ENCODE measurements at places on chromosomes 5 and 9.

DNA sequence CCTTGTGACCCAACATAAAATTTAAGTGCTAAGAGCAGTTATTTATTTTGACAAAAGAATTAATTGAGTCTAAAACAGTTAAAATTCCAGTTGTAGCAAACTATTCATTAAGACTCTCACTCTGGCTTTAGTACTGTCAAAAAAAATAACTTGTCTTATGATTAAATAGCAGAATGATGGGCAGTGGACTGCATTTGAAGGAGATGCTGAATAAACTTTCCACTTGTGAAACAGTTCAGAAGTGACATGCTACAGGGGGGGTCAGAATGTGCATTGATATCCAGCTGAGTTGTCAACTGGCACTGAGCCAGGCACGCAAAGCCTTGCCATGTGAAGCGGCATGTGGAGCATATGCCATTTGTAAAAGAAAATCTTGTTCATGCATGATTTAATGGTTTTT, 76.0 kb downstream of the FCHO2 start:
- no peak for DNase-seq

DNA sequence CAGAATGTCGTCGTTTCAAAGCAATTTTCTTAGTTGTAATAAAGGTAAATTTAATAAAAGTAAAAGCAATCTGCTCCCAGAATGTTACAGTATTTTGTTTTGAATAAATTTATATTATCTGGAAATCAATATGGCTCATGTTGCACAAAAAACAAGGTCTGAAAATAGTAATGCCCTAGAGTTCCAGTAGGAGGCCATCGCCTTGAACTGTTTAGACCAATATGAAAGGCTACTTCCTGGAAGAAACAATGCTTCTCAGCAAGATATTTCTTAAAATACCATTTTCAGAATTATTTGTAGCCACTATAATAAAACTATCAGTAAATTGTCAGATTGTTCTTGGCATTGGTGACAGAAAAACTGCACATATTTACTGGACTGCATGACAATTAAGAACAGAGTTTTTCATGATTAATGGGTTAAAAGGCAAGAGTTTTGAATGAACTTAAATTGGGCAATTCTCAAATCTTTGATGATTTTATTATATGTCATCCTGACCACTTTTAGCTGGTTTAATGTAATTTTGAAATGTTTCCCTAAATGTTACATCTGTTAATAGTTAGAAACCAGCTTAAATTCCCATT, 153.2 kb downstream of the COMMD10 start:
- DNase-seq, result no peak

- DNase-seq, result no peak
Observed at GRCh38 chr5:111927191-111927590, 170.2 kb upstream of the NREP start.

- DNase-seq, result no peak
Observed at GRCh38 chr9:112873773-112874405, 16.8 kb downstream of the SLC46A2 start.

- DNase-seq, result no peak
Observed at GRCh38 chr5:54146390-54146789, 164.0 kb downstream of the ARL15 start.

DNA sequence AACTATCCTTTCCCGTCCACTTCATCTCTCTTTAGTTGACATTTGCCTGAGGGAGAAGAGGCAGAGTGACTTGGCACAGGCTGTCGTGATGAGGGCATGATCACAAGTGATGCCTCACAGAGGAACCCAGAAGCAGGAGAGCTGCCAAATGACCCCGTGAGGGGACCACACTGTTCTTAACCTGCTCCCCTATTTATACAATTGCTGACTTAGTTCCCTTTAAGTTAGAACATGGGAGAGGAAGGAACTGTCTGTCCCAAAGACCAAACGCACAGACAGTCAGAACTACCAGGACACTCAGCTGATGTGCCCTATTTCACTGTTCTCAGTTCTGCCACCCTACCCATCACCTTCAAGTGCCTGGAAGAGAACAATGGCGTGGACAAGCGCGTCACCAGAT, 73.7 kb downstream of the SLC1A3 start:
- DNase-seq, result no peak

DNA sequence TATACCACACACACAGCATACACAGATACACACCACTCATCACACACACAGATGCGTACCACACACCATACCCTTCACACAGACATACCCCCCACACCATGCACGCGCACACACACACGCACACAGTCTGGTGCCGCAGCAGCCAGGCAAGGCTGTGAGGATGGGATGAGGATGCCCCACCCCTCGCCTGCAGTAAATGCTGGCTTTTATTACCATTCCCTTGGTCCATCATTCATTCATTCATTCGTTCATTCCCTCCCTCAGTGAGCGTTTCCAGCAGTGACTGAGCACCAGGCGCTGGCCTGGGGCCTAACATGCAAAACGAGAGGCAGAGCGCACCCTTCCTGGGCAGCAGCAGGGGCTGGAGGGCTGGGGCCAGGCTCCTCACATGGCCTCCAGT, 51.7 kb upstream of the FCN2 start:
- no peak for DNase-seq

DNA sequence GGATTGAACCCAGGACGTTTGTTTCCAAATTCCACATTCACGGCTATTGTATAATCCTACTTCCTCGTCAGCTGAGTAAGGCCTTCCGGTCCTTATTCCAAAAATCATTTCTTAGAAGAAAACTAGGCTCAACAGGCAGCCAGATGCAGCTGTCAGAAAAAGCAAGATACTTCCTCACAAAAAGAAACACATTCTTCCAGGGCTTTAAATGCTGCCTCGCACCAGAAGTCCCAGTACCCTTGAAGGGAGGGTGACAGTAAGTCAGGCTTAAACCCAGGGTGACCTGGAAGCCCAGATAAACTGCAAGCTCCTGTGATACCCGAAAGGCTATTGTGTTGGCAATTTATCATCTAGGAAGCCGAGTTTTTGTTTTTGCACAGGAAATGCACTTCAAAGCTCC, 414.0 kb downstream of the NFIB start:
- DNase-seq, result no peak

GRCh38 chr5:180083529-180084060, 12.0 kb upstream of the RNF130 start:
- DNase-seq, result no peak

DNA sequence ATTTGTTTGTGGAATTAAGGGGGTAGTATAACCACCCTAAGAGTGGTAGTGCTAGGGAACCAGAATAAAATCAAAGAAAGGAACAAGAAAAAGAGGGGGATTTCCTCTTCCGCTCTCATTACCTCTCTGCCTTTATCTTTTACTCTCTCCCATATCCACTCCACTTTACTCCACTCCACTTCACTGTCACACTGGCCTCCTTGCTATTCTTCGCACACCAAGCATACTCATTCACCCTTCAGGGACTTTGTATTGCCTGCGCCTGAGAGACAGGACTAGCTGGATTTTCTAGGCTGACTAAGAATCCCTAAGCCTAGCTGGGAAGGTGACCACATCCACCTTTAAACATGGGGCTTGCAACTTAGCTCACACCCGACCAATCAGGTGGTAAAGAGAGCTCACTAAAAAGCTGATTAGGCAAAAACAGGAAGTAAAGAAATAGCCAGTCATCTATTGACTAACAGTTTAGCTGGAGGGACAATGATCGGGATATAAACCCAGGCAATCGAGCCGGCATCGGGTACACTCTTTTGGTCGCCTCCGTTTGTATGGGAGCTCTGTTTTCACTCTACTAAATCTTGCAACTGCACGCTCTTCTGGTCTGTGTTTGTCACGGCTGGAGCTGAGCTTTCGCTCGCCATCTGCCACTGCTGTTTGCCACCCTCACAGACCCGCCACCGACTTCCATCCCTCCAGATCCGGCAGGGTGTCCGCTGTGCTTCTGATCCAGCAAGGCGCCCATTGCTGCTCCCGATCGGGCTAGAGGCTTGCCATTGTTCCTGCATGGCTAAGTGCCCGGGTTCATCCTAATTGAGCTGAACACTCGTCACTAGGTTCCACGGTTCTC, 121.8 kb downstream of the FAM170A start:
- no peak for DNase-seq

- DNase-seq, result no peak
Observed at GRCh38 chr9:74577956-74578355, 80.8 kb downstream of the RORB start.

DNA sequence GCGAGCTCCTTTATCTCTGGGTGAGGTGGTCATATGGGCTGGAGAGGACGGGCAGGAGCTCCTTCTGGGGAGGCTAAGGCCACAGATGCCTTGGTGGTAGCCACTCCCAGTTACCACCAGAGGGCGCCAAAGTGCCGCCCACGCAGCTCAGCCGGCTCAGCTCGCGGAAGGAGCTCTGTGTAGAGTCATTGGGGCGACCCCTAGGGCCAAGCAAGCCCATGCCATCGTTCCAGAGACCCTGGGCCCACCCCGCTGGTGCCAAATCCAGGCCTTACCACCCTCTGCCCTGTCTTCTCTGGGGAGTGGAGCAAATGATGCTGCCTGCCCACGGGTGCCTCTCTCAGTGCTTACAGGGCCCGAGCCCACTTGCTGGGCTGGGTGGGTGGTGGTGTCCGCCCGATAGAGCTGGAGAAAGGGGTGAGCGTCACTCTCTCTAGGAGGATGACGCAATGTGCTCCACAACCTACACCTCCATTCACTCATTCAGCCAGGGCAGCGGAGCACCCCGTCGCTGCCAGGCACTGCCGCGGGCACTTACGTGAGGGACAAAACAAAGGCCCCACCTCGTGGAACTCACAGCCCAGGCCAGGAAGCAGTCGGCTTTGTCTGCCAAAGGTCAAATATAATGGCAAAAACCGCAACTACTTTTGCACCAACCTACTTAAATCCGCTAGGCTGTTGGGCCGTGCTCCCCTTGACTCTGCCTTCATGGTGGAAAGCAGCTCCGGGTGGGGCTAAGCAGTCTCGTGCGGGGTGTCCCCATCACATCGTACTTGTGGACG, 13.8 kb downstream of the TSPAN17 start:
- peak; percentile 90 for DNase-seq

DNA sequence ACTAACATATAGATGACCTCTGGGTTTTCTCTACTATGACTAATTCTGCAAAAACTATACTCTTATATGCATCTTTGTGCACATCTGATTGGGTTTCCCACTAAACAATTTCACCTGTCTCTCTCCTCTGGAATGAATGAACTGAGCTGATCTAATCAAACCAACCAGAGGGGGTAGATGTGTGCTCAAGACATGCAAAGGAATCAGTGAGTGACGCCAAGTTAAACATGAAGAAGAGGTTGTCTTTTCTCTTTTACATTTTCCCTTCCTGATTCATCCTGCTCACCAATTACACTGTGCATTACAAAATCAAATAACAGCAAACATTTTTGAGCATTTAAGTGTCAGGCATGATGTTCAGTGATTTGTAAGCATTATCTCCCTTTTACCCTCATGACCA, 29.6 kb upstream of the GRXCR2 start:
- no peak for DNase-seq

DNA sequence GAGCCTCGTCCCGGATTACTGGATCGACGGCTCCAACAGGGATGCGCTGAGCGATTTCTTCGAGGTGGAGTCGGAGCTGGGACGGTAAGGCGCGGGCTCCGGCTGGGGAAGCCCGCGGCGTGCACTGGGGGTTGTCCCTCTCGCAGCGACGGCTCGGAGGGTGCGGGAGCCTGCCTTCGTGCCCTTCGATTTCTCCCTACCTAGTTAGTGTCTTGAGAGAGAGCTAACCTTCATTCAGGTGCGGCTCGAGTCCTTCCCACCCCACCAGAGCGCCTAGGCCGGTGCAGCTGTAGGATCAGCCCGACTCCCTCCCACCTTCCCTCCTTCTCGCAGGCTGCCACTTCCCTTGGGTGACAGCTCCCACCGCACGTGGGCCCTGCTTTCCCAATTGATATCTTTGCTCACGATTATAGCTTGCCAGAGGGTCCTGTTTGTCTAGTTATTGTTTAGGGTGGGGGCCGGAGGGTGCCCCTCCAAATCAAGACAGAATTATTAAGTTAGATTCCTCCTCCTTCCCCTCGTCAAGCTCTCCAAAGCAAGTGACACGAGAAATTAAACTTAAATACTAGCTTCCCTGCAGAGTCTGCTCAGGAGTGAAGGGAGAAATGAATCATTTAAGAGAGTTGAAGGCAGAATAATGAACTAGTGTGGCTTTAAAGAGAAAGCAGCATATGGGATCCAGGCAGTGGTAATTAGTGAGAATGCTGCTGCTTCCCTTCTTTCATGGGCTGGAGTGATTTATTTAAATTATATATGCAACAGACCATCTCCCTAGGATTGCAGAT, 569 bp downstream of the CAMK4 start:
- DNase-seq, result no peak

- no peak for DNase-seq
Observed at GRCh38 chr5:158340608-158341007, 481.7 kb upstream of the CLINT1 start.

DNA sequence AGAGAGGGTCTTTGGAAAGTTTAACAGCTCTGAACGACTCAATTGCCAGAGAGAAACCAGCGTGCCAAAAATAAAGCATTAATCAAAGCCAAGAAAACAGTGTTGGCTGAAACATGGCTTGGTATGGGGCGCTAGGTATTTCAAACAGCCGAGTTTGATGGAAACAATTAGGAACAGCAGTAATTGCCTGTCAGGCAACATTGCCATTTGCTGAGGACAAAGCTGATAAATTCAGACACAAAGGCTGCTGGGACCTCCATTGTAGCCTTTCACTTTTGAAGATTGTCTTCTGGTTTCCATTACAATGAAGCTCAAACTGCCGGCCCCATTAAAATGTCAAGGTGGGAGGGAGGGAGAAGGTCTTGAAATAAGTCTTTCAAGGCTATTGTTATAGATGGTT, 125.4 kb upstream of the SPDL1 start:
- DNase-seq, result no peak

DNA sequence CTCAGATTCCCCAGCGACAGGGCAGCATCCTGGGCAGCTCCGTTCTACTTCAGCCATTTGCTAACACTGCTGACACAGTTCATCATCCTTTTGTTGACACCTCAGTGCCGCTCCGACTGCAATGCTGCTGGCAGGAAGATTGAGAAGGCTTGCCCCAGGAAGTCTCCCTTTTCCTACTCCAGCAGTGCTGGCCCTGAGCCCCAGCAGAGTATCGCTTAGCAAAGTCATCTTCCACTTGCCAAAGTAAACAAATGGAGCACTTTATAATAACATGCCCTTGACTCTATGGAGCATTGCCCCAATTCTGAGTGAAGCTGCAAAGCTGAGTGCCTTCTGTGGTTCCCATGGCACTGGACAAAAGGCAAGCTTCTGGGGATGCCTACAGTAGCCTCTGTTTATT, 32.2 kb downstream of the PRLR start:
- no peak for DNase-seq

GRCh38 chr9:107397076-107398044, 92.2 kb downstream of the KLF4 start:
- no peak for DNase-seq

DNA sequence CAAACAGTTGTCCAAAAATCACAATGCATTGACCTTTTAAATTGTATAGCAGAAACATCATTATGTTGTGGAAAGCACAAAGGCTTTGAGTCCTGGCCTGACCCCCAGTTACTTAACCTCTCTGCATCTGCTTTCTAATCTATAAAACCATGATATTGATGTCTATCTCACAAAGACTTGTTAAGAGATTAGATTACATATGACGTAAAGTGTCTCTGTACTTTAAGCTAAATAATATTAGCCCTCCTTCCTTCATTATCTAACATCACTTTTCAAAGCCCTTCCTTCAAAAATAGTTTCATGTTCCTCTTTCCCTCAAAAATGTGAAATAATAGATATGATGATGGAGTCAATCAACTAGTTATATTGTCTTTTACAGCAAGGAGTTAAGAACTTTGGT, 3.4 kb downstream of the ADAMTS6 start:
- DNase-seq, result no peak

Data from dorsolateral prefrontal cortex (tissue), 122 donors.